ENCODE measurements at places on chromosomes 5 and 9. TPM values are rescaled to one million over a fixed set of nuclear protein-coding genes. Genes with fewer than 3 reads are reported as not detected.

The INSYN2B gene
- 0.27 TPM for total RNA-seq

The GLE1 gene
- 19.3 TPM for total RNA-seq

The PCDHGB3 gene
- 9.7 TPM for total RNA-seq

The PLGRKT gene
- total RNA-seq, result 10.7 TPM

The PDGFRB gene
- total RNA-seq, result 215 TPM

The PRRX2 gene
- 13.2 TPM for total RNA-seq

The SLC6A18 gene
- not detected for total RNA-seq

The HOMER1 gene
- total RNA-seq, result 8.7 TPM

The IFNA13 gene
- total RNA-seq, result not detected
